ENCODE measurements at places on chromosomes 5 and 9.

DNA sequence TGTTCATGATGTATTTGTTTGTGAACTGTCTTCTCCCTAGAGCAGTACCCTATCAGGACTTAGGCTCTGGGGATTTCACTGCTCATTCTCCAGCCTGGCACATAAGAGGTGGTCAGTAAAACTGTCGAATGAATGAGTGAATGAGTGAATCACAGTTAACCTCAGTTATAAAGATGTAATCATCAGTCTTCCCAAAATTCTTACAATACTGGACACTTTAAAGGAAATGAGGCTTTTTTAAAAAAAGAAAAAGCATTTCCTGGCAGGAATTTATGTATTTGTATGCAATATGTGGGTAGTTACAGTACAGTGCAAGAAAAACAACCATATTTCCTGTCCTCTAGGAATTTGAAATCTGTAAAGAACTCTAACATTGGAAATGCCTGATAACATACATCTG is 59.6 kb downstream of the RAI14 start:
- DNase-seq: no peak

DNA sequence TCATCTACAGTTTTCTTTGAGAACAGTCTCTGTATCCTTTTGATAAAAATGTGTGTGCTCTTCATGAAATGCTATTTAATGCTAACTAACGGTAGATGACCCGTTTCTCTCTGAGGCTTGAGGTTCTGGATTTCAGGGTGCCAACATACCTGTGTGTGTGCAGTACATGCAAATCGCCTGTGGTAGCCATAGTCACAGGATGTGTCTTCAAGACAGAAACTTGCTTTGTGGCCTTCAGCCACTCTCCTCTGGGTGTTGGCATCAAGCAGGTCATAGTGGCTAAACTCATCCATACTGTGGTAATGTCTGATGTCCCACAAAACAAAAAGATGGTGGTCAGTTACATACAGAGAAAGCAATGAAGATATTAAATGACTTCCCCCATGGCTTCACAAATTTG is 4.2 kb downstream of the LOX start:
- no peak for DNase-seq

GRCh38 chr5:137091472-137091871 is 407.7 kb downstream of the SPOCK1 start:
- DNase-seq: no peak

GRCh38 chr5:115151208-115151805 is 18.4 kb downstream of the TRIM36 start:
- DNase-seq: no peak

Data from esophagus squamous epithelium (tissue), 5 donors.